ENCODE measurements at places on chromosomes 16 and 17.

- no peak for DNase-seq
Measured at GRCh38 chr16:80028581-80029380, 428.2 kb upstream of the MAF start.

DNA sequence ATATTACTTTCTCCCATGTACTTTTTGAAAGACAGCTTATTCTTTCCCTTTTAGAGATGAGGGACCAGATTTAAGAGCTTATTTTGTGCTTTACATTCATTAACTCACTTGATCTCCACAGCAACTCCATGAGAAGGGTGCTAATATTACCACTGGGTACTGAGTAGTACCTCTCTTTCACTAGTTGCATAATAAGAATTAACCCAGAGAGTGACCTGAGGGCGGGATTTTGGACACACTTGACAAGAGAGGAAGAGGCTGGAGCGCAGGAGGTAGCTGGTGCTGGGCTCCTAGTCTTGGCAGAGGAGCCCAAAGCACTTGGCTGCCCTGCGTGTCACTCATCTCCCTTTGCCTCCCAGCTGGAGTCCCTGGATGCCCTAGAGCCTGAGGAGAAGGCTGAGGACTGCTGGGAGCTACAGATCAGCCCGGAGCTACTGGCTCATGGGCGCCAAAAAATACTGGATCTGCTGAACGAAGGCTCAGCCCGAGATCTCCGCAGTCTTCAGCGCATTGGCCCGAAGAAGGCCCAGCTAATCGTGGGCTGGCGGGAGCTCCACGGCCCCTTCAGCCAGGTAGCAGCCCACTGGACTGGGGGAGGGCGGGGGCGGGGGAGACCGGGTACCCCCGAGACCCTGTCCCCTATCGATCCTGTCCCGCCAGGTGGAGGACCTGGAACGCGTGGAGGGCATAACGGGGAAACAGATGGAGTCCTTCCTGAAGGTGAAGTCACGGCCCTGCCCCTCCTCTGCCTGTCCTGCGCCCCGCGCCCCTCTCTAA, 1.7 kb upstream of the MAZ start:
- no peak for DNase-seq

DNA sequence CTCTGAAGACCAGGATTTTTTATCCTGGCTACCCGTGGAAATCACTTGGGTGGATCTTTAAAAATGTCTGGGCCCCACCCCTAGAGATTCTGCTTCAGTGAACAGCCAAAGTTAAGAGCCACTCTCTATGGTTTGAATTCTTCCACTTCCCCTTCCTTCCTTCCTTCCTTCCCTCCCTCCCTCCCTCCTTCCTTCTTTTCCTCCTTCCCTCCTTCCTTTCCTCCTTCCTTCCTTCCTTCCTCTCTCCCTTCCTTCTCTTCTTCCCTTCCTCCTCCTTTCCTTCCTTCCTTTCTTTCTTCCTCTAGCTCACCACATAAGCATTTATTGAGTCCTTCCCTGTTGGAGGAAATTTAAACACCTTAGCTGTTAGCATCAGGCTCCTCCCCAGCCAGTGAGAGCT, 203.6 kb downstream of the KATNIP start:
- no peak for DNase-seq

GRCh38 chr16:67528870-67529581, 397 bp downstream of the RIPOR1 start:
- no peak for DNase-seq

DNA sequence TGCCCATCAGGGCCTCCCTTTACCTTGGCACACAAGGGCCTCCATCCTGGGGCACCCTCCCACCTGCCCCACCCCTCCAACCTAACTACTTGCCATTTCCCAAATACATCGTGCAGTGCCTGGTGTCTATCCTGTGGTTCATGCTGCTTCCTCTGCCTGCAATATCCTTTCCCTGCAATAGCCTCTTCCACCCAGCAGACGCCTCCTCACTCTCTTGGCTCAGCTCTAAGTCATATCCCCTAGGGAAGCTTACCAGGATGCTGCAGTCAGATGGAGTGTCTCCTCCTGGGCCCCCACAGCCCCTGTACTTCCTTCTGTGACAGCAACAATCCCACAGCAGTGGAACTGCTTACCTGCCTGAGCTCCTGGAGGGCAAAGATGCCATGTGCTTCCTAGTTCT, 36.7 kb downstream of the CCDC182 start:
- peak; percentile 24 for DNase-seq

- no peak for DNase-seq
Measured at GRCh38 chr17:81196505-81197408, 26.0 kb downstream of the CEP131 start.

GRCh38 chr16:67063008-67063407, 34.1 kb downstream of the CBFB start:
- no peak for DNase-seq

DNA sequence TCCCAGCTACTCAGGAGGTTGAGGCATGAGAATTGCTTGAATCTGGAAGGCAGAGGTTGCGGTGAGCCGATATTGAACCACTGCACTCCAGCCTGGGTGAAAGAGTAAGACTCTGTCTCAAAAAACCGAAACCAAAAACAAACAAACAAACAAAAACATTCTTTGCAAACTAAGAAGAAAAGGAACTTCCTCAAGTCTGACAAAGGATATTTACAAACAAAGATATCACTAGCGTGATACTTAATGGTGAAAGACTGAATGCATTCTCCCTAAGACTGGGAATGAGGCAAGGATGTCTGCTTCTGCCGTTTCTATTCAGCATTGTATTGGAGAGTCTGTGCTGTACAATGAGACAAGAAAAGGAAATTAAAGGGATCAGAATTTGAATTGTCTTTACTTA, 10.5 kb upstream of the MPO start:
- no peak for DNase-seq

DNA sequence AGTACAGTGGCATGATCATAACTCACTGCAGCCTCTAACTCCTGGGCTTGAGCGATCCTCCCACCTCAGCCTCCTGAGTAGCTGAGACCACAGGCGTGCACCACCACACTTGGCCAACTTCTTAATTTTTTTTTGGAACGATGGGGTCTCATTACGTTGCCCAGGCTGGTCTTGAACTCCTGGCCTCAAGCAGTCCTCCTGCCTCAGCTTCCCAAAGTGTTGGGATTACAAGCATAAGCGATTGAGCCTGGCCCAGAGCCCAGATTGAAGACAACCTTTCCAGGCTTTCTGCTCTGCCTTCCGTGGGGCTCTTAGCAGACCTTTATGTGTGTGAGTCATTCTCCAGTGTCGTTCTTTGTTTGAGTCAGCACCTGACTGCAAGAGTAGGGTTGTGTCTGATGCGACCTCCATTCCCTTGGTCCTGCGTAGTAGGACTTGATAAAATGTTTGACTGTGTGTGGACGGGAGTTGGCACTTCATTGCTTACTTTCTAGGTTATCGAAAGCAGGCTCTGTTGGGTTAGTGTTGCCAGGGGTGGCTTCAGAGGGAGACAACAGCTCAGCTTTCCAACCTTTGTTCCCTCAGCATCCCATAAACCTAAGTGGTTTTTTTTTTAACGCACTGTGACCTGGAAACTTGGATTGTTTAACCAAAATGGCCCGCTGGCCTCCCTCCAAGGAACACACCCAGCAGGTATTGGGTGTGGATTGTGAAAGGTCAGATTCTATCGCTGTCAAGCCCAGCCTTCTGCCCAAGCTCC, 26.4 kb downstream of the EEF2K start:
- DNase-seq = no peak

DNA sequence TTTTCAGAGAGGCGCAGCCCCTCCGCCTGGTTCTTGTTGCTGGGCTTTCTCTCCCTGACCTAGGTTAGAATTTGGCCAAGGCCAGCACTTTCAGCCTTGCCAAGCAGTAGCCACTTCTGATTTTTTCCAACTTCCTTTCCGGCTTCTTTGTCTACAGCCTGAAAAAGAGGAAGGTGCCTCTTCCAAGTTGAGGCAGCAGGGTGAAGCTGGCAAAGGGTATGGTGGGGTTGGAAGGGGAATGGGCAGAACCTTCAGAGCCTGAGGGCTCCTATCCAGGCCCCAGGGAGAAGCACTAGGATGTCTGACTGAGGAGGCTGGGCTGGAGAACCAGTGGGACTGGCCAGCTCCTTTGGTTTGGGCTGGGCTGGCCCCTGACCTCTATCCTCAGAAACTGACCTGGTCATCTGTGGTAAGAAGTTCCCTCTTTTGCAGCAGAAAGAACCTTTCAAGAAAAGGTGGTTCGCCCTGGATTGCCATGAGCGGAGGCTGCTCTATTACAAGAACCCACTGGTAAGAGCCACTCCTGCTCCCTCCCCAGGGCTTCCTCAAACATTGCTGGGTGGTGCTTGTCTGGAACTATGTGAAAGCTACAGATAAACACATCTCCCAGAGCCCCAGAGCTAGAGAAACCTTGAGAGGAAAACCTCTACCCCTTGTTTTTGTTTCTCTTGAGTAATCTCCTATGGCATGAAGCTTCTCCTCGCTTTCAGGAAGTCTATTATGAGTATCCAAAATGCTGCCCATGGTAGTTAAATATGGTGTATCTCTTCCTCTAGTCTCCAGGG, 16.6 kb upstream of the RNF135 start:
- DNase-seq = peak; percentile 76

GRCh38 chr16:14569213-14569612, 60.8 kb downstream of the PARN start:
- DNase-seq = no peak

DNA sequence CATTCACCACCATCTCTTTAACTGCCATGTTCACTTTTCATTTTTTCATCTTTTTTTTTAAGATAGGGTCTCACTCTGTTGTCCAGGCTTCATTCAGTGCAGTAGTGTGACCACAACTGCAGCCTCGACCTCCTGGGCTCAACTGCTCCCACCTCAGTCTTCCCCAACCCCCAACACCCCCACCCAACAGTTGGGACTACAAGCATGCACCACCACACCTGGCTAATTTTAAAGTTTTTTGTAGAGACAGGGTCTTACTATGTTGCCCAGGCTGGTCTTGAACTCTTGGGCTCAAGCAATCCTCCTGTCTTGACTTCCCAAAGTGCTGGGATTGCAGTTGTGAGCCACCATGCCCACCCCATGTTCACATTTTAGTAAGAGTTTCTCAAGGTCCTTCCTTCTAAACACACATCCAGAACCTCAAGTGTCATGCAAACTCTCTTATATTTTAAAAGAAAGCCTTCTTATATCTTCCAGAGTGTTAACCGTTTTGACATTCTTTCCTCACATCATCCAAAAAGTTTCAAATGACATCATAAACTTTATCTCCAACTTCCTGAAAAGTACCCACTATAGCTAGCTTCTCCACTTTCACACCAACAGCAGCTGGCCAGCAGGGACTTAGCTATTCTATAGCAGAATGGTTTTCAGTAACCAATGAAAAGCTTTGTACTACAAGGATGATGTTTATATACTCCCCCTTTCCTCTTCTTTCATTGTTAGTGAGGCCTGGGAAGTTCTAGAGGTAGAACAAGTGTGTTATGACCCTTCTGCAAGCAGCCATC, 49.3 kb downstream of the TRAF4 start:
- DNase-seq = peak; percentile 61

GRCh38 chr17:21033350-21033749, 9.5 kb downstream of the USP22 start:
- no peak for DNase-seq

- peak; percentile 73 for DNase-seq
Measured at GRCh38 chr16:89574681-89575246, 794 bp upstream of the CPNE7 start.

GRCh38 chr17:39871801-39872200, 3.8 kb downstream of the ZPBP2 start:
- no peak for DNase-seq

DNA sequence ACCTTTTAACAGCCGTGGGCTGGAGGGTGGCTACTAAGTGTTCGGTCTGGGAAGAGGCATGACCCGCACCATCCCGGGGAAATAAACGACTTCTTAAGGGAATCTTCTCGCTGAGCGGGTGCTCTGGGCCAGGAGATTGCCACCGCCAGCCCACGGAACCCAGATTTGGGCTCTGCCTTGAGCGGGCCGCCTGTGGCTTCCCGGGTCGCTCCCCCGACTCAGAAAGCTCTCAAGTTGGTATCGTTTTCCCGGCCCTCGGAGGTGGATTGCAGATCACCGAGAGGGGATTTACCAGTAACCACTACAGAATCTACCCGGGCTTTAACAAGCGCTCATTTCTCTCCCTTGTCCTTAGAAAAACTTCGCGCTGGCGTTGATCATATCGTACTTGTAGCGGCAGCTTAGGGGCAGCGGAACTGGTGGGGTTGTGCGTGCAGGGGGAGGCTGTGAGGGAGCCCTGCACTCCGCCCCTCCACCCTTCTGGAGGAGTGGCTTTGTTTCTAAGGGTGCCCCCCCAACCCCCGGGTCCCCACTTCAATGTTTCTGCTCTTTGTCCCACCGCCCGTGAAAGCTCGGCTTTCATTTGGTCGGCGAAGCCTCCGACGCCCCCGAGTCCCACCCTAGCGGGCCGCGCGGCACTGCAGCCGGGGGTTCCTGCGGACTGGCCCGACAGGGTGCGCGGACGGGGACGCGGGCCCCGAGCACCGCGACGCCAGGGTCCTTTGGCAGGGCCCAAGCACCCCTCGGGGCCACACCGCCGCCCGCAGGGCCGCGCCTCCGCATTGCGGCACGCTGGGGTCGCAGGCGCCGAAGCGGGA, 3.6 kb upstream of the CBX4 start:
- DNase-seq = no peak

DNA sequence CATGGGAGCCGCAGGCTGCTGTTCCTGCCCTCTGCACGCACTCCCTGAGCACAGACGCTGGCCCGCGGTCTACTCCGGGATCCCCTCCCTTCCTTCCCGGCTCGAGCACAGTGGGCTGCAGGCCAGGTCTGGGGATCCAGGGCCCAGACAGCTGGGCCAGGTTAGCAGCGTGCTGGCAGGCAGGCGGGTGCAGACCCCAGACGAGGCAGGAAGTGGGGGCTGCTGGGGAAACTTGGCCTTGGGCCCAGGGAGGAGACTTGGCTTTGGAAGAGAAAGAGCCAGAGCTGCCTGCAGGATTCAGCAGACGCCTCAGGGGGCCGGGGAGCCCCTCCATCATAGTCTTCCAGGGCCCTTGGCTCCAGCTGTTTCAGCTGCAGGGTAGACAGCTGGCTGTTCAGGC, 30.2 kb upstream of the ABCC3 start:
- no peak for DNase-seq

DNA sequence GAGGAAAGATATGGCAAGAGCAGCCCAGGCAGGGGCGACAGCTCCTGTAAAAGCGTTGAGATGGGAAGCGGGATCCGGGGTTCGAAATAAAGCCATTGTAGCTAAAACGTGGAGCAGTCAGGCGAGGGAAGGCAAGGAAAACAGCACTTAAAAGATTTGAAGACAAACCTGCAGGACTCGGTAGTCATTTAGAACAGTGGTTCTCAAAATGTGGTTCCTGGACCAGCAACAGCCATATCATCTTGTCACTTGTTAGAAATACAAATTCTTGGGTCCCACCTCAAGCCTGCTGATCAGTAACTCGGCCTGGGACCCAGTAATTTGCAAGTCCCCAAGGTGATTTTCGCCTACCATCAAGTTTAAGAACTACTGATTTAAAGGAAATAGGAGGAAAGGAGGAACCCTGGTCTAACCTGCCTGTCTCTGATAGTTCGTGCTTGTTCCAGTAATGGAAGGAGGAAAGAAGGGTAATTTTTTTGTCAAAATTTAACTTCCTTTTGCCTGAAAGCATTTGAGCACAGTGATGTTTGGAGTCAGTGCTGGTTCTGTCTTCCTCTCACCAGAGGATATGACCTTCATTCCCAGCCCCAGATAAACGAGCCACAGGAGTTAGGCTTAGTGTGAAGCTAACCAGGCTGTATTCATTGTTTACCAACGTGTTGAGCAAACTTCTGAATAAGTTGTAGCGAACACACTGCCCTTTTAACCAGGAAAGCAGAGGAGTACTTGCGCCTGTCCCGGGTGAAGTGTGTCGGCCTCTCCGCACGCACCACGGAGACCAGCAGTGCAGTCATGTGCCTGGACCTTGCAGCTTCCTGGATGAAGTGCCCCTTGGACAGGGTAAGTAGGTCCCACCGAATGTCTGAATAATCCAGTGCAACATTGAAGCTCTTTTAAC, 1.1 kb downstream of the ORC6 start:
- no peak for DNase-seq
